ENCODE measurements at places on chromosomes 1 and 21. TPM values are rescaled to one million over a fixed set of nuclear protein-coding genes. Genes with fewer than 3 reads are reported as not detected.

DNA sequence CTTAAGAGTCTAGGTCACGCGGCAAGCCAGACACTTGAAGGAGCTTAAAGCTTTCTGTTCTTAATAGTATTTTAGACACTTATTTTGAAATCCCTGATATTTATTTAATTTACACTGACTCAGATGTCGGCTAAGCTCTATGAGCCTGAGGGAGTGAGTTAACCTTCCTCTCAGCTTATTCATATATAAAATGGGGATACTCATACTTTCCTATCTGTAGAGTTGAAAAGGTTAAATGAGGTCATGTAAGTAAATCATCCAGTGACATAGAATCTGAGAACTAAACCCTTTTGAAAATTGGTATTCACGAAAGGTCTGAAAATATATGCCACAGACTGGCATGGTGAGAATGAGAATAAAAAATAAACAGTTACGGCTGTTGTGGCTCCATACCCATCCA, 1.4 kb upstream of the GPR161 start:
- no peaks in the 10 kb centered on the region for H3K36me3 ChIP-seq
- no peaks in the 10 kb centered on the region for H3K27me3 ChIP-seq
- DNase-seq, result no peak
- H3K4me3 ChIP-seq, result no peak overlapping the region
- H3K4me1 ChIP-seq, result peaks cover 9% of the 10 kb centered on the region
- H3K27ac ChIP-seq, result no peak overlapping the region

GRCh38 chr1:75992312-75992711, 60.1 kb upstream of the ASB17 start:
- H3K4me3 ChIP-seq, result no peak overlapping the region
- DNase-seq, result no peak
- H3K36me3 ChIP-seq, result no peaks in the 10 kb centered on the region

DNA sequence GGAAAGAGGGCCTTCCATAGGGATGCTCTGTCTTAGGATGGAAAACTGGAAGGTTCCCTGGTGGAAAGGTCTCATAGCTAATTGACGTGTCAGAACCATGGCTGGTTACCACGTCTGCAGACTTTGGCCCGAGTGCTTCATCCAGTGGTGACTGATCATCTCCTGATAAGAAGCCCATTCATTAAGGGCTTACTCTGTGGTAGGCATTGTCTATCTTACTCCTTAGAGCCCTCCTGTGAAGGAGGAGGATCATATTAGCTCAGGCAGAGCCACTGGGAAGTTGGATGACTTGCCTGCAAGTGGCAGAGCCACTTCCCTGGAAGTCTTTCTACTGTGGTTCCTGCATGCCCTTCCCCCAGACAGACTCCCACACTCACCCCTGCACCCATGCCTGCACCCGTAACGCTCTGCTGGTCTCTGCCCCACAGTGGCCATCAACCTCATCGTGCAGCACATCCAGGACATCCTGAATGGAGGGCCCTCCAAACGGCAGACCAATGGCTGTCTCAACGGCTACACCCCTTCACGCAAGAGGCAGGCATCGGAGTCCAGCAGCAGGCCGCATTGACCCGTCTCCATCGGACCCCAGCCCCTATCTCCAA, 79.9 kb downstream of the UCK2 start:
- no peak for DNase-seq
- H3K4me1 ChIP-seq, result peaks cover 18% of the 10 kb centered on the region
- H3K4me3 ChIP-seq, result no peak overlapping the region
- no peak overlapping the region for H3K27ac ChIP-seq
- H3K27me3 ChIP-seq, result no peaks in the 10 kb centered on the region

Gene NUF2
- polyA plus RNA-seq, result 9.9 TPM

GRCh38 chr1:225378880-225379279, 49.0 kb downstream of the LBR start:
- no peaks in the 10 kb centered on the region for H3K27me3 ChIP-seq
- no peak overlapping the region for H3K4me3 ChIP-seq
- no peaks in the 10 kb centered on the region for H3K36me3 ChIP-seq
- peak; percentile 7 for DNase-seq
- H3K27ac ChIP-seq, result no peak overlapping the region

GRCh38 chr1:48776393-48777218, at the start of gene BEND5:
Gene BEND5, minus strand, starts transcription at chr1:48776891. Its CDS starts 60 bp downstream, at chr1:48776831.
- peaks cover 15% of the 10 kb centered on the region for H3K4me1 ChIP-seq
- H3K4me3 ChIP-seq, result peak within 1 kb of the TSS; percentile 61
- H3K36me3 ChIP-seq, result no peaks in the 10 kb centered on the region

GRCh38 chr1:116024626-116025025, 48.3 kb downstream of the SLC22A15 start:
- no peaks in the 10 kb centered on the region for H3K36me3 ChIP-seq
- no peak for DNase-seq
- H3K27ac ChIP-seq, result no peak overlapping the region
- no peak overlapping the region for H3K4me3 ChIP-seq
- H3K4me1 ChIP-seq, result no peaks in the 10 kb centered on the region

GRCh38 chr1:3174487-3175247, 105.7 kb downstream of the PRDM16 start:
- H3K27ac ChIP-seq, result no peak overlapping the region
- no peak for DNase-seq
- H3K4me1 ChIP-seq, result peaks cover 23% of the 10 kb centered on the region
- H3K27me3 ChIP-seq, result no peaks in the 10 kb centered on the region

Gene HSPA13
- 26.6 TPM for polyA plus RNA-seq

GRCh38 chr1:30172299-30172694, 551.1 kb downstream of the MATN1 start:
- H3K27me3 ChIP-seq, result no peaks in the 10 kb centered on the region
- no peaks in the 10 kb centered on the region for H3K4me1 ChIP-seq
- H3K36me3 ChIP-seq, result no peaks in the 10 kb centered on the region

Gene PM20D1
- polyA plus RNA-seq, result 1.1 TPM

- peaks cover 3% of the 10 kb centered on the region for H3K27me3 ChIP-seq
- H3K4me1 ChIP-seq, result no peaks in the 10 kb centered on the region
- no peak overlapping the region for H3K4me3 ChIP-seq
- H3K27ac ChIP-seq, result no peak overlapping the region
- DNase-seq, result no peak
Measured at GRCh38 chr1:33898406-33898805, 34.5 kb downstream of the HMGB4 start.

Gene PHF13
- polyA plus RNA-seq, result 15.1 TPM

DNA sequence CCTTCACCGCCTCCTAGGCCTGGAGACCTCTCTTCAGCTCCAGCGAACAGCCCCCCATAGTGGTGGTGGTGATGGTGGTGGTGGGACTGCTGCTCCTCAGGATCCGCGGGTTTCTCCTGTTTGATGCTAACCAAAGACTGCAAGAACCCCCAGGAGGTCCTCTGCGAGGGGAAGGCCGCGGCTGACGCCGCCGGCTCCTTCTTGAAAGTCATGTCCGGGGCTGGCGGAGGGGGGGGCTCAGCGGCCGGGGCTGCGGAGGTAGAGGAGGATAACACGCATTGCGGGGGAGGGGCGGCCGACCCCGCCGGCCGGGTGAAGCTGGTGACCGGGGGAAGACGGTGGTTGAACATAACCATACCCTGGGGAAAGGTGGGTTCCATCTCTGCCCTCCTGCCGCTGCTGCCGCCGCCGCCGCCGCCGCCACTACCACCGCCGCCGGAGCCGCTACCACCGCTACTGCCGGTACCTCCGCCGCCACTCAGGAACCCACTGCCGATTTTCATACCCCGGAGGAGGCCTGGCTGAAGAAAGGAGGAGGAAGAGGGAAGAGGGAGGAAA, 554 bp downstream of the ZNF281 start:
- no peaks in the 10 kb centered on the region for H3K27me3 ChIP-seq
- no peak for DNase-seq
- H3K27ac ChIP-seq, result peak overlapping the region; percentile 48
- peaks cover 7% of the 10 kb centered on the region for H3K36me3 ChIP-seq

Gene BGLAP
- polyA plus RNA-seq, result 5.8 TPM

DNA sequence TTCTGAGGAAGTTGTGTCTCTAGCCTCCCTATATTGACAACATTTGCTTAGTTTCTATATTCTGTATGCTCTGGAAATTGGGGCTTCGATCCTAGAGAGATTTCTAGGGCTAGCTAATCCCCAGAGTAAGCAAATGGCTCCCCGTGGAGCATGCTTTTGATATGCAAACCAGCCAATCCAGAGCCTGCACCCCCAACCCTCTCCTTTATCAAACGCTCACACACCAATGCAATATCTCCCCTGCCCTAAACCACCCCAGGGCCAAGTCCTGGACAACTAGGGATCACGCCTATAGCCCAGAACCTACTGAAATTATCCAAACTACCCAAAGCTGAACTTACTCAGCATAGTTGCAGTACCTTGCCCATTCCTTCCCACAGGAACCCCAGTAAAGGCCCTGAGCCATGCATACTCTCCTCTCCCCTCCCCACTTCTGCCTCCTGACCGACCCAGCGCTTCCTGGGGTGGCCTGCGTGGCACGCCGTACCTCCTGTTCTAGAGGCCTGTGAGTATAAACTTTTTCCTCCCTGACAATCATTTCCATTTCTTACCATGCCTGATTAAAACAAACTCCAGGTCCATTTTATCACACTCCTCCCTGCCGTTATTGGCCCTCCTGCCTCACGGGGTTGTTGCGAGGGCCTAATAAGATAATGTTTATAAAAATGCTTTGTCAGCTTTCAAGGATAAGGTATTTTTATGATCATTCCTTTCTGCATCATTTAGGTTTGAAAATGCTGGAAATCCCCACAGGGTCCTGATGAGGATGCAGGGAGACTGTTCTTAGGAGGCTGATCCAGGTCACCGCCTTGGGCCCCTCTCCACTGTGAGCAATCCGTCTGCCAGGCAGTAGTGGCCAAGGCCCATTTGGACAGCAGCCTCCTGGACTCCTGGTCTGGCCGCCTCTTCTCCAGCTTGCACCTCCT, 102.7 kb downstream of the TENT5C start:
- DNase-seq, result no peak
- H3K4me3 ChIP-seq, result no peak overlapping the region
- no peak overlapping the region for H3K27ac ChIP-seq

Gene SAMSN1
- 3.4 TPM for polyA plus RNA-seq

DNA sequence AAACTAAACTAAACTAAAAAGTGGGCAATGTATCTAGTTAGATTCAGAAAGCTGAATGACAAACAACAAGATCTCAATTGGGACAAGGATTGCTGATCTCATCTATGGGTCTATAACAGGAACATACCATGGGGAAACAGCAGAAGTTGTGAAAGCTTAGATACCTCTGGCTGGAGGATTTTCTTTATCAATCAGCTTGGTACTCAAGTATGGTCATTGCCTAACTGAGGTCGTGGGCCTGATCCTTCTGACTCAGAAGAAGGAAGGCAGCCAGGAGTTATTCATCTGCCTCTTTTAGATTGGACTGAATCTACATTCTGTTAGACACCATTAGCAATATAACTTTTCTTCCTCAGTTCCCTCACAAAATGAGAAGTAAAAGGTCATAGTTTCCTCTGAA, 39.7 kb downstream of the DNTTIP2 start:
- H3K27me3 ChIP-seq, result no peaks in the 10 kb centered on the region
- peak; percentile 14 for DNase-seq
- H3K27ac ChIP-seq, result no peak overlapping the region
- peaks cover 2% of the 10 kb centered on the region for H3K4me1 ChIP-seq
- H3K4me3 ChIP-seq, result no peak overlapping the region

- H3K4me1 ChIP-seq, result peaks cover 70% of the 10 kb centered on the region
- peak overlapping the region; percentile 61 for H3K27ac ChIP-seq
- no peaks in the 10 kb centered on the region for H3K27me3 ChIP-seq
- no peaks in the 10 kb centered on the region for H3K36me3 ChIP-seq
- DNase-seq, result no peak
Measured at GRCh38 chr1:27569088-27569460, 34.9 kb downstream of the AHDC1 start.

Gene SLC25A34
- polyA plus RNA-seq, result 2.7 TPM

GRCh38 chr1:78468521-78468920, 22.3 kb upstream of the PTGFR start:
- no peaks in the 10 kb centered on the region for H3K4me1 ChIP-seq
- H3K36me3 ChIP-seq, result no peaks in the 10 kb centered on the region
- no peaks in the 10 kb centered on the region for H3K27me3 ChIP-seq
- DNase-seq, result no peak
- H3K4me3 ChIP-seq, result no peak overlapping the region
- no peak overlapping the region for H3K27ac ChIP-seq

Gene CFHR4
- not detected for polyA plus RNA-seq

DNA sequence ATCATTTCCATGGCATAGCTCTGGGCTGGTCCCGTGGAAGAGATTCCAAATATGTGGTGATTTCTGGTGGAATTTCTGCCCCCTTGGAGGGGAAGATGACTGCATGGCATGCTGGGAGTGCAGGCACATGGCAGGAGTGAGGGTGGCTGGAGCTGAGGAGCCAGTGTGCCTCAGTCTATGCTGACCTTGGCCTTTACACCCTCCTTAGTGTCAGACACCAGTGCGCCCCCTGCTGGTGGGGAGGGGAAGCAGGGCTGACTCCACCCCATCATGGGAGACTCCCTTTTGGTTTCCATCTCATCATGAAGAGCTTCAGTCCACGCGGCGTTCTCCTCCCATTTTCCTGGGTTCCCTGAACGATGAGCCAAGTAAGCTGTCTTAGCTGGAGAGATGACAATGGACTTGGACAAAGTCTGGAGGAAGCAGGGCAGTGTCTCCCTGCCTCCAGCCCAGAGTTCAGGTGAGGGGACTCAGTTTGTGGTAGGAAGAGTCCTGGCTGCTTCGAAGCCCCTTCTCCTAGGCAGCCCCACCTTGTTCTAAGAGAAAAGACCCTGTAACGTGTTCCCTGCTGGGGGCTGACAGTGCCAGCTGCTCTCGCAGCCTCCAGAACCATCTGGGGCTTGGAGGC, 10.3 kb downstream of the ALX3 start:
- no peak overlapping the region for H3K27ac ChIP-seq
- DNase-seq, result no peak
- peaks cover 9% of the 10 kb centered on the region for H3K4me1 ChIP-seq
- H3K36me3 ChIP-seq, result peaks cover 59% of the 10 kb centered on the region
- no peak overlapping the region for H3K4me3 ChIP-seq

- no peaks in the 10 kb centered on the region for H3K27me3 ChIP-seq
- no peak overlapping the region for H3K27ac ChIP-seq
- H3K4me1 ChIP-seq, result peaks cover 7% of the 10 kb centered on the region
- DNase-seq, result no peak
- H3K36me3 ChIP-seq, result no peaks in the 10 kb centered on the region
- H3K4me3 ChIP-seq, result no peak overlapping the region
Measured at GRCh38 chr1:231931146-231931545, 304.6 kb downstream of the DISC1 start.

Gene SMYD2
- polyA plus RNA-seq, result 46.9 TPM

DNA sequence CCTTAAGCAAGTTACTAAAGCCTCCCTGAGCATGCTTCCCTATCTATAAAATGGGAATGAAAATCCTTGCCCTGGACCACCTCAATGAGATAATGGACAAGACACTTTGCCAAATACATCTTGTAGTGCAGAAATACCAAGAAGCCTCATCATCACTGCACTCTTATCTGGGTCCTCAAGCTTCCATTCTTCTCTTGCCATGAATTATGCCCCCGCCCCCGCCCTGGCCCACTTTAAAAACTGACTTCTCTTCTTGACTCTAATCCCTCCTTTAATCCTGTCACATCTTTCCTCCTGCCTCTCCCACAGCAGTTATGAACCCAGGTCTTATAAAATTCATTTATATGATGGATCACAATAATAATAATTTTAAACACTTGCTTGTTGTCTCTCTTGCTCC, 14.8 kb downstream of the ARHGEF11 start:
- no peak overlapping the region for H3K27ac ChIP-seq
- no peaks in the 10 kb centered on the region for H3K27me3 ChIP-seq

GRCh38 chr21:28111151-28111619, 881.5 kb downstream of the LTN1 start:
- no peaks in the 10 kb centered on the region for H3K27me3 ChIP-seq
- no peaks in the 10 kb centered on the region for H3K36me3 ChIP-seq
- no peak overlapping the region for H3K4me3 ChIP-seq
- DNase-seq, result peak; percentile 54
- H3K4me1 ChIP-seq, result no peaks in the 10 kb centered on the region
- H3K27ac ChIP-seq, result no peak overlapping the region

Measured in large intestine (tissue), 12 donors.